ENCODE measurements at places on chromosomes 11 and 22.

- DNase-seq: no peak
These were observed 113.3 kb downstream of the MORC2 start for GRCh38 chr22:30855266-30855665.

GRCh38 chr11:44622721-44623258 is 57.3 kb downstream of the CD82 start:
- DNase-seq: no peak

DNA sequence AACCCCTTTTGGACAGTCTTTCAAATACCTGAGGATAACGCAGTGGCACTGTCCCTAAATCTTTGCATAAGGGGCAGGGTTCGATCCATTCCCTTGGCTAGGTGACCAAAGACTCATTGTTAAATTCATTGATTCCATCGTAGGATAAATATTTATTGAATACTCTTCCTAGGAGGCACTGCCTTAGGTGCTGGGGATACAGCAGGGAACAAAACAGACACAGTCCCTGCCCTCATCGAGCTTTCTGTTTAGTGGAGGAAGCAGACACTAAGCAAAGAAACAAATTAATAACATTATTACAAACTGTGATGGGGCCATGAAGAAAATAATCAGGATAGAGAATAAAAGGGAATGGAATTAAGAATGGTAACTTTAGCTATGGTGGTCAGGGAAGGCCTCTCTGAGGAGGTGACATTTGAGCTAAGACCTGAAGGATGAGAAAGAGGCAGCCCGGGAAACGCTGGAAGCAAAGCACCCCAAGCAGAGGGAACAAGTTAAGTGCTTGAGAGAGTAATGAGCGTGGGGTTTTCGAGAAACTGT is 689 bp downstream of the B3GAT3 start:
- DNase-seq: no peak

GRCh38 chr11:122031813-122032212 is 84.2 kb downstream of the BLID start:
- no peak for DNase-seq

Measured in stimulated activated CD4-positive, alpha-beta T cell treated with anti-CD3 and anti-CD28 coated beads, Interleukin-15, amount 100 ng/mL, for 1 hour (primary cell).